ENCODE measurements at places on chromosomes 16 and 17.

DNA sequence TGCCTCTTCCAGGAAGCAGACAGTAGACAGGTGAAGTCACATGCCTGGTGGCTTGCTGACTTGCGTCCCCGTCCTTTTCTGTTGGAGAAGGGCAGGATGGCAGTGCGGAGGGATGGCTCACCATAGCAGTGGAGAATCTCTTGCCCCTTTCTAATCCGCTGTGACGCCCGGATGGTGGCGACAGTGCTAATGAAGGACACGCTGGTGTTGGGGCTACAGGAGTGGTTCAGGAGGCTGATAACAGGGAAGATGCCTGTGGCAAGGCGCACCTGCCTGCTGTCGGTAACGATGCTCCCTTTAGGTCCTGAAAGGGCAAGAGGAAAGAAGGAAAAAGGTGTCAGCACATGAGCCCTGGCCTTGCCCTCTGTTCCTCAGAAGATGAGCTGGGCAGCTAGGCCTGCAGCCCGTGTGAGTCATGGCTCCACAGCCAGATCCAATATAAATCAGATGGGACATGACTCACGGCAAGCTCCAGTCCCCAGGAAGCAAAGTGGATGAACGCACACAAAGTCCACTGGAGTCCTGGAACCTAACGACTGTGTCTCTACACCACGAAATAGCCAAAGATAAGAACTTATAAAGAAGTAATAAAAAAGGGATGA is 25.5 kb downstream of the SERPINF1 start:
- DNase-seq = no peak

DNA sequence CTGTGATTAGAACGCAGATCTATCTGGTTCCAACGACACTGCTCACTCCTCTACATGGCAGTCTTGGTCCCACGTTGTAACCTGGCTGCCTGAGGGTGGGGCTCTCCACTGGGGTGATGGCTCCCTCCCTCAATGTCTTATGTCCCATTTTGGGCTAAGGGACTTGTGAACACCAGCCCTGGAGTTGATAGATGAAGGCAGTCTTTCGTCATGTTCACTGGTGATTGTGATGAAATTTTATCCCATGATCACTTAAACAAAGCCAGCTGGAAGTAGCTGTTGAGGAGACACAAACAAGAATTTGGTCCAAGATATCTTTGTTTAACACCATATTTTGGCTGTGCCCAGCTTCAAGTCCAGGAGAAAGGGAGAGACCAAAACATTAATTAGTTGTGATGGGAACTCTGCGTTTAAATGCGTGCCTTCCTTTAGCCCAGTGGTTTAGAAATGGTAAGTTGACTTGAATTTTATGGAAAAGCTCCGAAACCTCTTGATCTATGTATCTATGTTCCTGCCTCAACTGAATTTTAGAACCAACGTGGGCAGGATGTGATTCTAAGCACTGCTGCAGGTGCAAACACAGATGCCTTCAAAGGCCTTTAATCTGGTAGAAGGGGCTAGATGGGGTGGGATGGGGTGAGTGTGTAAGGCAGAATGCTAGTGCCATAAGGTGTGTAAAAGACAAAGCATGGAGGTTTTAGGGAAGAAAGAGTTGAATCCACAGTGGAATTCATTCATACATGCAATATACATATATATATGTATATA is 186.8 kb upstream of the IRX3 start:
- DNase-seq = no peak

DNA sequence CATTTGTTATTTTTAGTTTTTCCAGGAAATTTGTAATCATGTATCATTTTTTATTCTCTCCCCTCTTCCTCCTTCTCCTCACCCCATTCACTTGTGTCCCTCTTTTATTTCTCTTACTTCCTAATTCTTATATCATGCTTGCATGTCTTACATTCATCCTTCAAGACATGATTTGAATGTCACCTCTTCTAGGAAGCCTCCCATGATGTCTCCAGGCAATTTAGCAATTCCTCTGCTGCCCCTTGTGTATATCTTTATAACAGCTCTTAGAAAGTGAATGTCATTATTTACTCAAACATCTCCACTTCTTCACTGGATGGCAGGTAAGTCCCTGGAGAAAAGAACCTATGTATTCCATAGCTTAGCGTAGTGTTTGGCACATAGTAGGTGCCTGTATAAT is 7.8 kb downstream of the HNF1B start:
- no peak for DNase-seq

DNA sequence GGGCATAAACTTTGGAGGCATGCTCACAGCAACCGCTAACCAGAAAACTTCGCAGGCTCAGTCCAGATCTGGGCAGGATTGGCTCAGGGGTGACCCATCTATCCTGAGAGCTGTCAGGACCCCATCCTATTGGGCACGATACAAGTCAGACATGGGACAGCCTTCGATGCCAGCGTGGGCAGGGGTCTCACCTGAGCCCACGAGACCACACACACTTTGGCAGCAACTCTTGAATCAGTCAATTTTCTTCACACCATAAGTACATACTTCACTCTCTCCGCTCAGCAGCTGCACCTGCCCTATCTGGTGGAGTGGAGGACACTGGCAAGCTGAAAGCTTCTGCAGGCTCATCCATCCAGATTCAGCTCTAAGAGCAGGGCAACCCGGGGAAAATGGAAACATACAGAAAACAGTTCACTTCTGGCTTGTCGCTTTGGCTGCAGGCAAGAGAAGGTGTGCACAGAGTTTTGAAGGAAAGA is 48.3 kb downstream of the ZFHX3 start:
- DNase-seq = no peak

- no peak for DNase-seq
Measured at GRCh38 chr16:22664132-22664531, 149.8 kb upstream of the HS3ST2 start.

- no peak for DNase-seq
Measured at GRCh38 chr17:6408735-6409134, 26.2 kb downstream of the AIPL1 start.

DNA sequence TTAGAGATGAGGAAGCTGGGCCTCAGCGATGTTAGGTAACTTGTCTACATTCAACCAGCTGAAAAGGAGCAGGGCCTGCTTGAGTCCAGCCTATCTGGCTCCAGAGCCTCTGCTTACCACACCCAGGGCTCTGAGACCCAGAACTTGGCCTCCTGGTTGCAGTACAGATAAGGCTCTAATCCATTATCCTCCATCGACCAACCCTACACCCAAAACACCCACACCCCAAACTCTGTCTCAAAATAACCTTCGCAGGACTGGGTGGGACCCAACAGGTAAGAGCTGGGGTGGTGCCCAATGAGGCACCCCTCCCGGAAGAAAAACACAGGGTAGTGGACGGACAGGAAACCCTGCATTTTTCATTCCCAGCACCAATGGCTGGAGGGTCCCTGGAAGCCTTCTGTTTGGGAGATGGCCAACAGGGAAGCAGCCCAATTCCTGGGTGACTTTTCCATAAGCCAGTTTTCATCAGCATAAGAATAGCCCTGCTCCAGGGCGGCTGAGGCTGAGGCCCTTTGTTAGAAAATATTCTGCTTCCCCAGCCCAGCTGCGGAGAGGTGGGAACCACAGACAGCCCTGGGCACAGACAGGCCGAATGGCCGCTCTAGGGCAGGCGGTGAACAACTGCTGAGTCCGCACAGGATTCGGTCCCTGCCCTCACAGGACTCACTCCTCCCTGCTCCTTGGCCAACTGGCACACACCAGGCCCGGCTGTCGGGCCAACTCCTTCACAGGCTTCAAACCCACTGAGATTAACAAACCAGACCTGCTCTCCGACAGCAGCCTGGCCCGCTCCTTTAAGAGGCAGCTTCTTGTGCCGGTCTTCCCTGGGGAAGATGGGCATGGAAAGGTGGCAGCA is 9.8 kb downstream of the SMIM5 start:
- no peak for DNase-seq

- no peak for DNase-seq
Measured at GRCh38 chr16:55010492-55011160, 80.0 kb downstream of the IRX5 start.

Measured in NCI-H2227 treated with DMSO at 0.1 percent for 48 hours (cell line).